ENCODE measurements at places on chromosomes 4 and X.

DNA sequence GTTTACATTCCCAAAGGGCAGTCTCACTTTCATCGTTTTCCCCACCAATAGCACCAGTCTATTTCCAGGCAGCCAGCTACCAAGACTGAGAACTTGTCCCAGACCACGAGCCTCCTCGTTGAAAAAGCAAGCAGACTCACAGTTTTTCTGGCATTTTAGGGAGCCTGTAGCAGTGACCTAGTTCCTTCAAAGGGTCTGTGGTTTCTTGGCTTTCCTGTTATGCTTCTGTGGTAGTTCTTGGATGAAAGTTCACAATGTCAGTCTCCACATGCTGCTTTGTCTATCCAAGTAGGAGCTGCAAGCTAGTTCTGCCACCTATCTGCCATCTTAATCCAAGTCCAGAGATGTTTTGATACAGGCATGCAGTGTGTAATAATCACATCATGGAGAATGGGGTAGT is 151.6 kb upstream of the ZC4H2 start:
- DNase-seq: peak; percentile 27

DNA sequence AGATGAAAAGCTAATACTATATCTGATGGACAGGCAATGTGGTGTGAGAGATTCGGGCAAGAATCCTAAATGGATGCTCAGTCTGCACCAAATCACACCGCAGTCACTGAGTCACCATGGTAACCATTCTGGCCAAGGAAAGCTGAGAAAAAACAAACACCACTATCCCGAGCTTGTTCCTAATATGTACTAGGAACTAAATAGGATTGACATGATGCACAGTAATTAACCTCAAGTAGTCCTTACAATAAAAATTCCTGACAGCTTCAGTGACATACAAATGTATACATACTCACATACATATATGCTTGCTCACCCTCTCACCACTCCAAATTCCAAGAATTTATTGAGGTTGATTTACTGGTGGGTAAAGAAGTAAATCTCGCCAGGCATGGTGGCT is 1.1 kb upstream of the RAB40A start:
- no peak for DNase-seq

DNA sequence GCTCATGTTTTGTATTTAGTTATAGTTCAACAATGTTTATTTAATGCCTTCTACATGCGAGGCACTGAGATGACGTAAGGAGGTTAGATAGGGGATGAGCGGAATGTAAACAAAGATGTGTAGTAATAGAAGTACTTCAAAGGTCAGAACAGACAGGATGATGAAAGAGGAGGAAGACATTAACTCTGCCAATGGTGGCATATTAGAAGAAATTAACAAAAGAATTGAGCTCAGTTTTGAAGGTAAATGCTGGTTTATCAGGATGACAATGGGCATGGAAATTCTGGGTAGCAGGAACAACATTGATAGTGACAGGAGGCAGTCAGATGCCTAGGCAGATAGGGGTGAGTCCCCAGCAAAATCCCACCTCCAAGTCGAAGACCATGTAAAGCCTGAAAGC is 62.3 kb upstream of the PGRMC2 start:
- no peak for DNase-seq

- DNase-seq: no peak
Measured at GRCh38 chrX:46643636-46644035, 70.1 kb downstream of the CHST7 start.

DNA sequence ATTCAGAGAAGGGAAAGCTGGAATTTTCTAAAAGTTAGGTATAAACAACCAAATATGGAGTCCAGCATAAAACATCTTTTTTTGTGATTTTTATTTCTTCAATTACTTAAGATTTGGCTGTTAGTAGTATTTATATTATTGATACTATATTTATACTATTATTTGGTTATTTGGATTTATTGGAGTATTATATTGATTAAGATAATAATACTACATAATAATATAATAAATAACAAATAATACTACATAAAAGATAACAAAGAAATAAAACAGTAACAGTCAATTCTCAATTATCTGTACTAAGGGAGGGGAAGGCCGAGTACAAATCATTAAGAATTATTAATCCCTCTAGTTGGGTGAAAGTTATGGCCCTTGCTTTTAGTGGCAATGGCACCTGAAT is 66.0 kb upstream of the IRF2 start:
- DNase-seq: no peak

DNA sequence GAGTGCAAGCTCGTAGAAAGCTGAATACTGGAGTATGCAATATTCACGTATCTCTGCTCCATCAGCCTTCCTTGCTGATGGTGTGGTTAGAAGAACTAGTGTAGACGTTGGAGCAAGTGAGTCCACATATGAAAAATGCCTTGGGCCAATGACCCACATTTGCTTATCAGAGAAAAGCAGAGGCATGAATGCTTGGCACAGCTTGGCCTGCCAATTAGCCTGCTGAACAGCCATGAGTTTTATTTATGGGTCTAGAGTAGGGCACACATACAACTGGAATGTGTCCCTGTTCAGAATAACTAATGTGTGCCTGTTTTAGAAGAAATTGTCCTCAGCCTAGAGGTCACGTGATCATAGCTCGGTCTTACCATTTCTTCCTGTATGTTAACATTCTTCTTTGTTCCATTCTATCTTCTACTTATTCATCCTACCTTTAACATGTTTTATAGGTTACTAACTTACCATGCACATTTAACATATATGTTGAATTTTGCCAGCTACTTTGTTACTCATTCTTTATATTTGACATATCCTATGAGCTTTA is 432.7 kb upstream of the AADAT start:
- DNase-seq: no peak

DNA sequence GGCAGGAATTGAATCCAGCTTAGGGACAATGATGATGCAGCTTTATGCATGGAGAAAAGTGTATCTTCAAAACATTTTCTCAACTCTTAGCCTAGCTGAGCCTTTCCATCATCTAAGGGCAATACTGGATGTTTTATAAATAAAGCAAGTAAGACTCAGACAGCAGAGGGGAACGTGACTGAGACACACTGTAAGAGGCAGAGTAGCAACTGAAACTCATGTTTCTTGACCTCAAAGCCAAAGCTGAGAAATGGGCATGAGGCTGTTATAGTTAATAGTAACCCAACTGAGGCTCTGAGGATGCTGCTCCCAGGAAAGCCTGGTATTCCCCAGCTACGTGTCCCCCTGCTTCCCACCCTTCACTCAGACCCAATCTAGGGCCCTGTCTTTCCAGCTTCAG is 44.6 kb downstream of the ARHGEF9 start:
- no peak for DNase-seq

DNA sequence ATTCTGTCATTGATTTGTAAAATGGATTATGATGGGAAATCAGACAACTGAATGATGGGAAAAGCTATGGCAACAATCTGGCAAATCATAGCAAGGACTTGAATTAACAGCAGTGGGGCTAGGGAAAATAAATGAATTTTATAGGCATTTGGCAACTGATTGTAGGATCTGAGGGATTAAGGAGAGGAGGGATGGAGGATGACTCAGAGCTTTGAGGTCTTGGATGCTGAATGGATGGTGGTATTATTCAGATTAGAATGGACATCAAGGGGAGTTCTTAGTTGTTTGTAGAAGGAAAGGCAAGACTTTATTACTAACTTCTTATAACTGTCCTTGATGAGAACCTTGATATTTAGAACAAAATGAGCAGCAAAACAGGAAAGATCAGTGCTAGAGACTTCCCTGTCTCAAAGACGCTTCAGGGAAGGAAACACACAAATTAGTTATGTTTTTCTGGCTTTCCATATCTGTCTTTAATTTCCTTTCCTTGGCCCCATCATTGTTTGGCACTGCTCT is 51.4 kb upstream of the HHIP start:
- no peak for DNase-seq
